ENCODE measurements at places on chromosomes 3 and 15.

DNA sequence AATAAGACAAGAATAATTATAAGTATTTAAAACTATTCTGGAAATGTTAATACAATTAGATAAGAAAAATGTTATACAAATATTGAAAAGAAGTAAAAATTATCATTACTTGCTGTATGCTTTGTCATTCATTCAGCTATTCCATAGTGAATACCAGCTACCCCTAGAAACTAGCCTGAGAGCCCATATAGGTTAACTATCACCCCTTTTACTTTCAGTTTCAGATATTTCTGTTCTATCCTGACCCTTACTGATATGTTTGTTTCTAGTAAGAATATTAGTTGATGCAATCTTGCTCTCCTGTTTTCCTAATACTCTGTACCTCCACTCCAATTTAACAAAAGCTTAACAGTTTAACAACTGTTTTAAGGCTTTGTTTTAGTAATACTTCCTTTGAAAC, 31.6 kb downstream of the FAM227B start:
- no peaks in the 10 kb centered on the region for H3K27me3 ChIP-seq
- H3K27ac ChIP-seq, result no peak overlapping the region
- peaks cover 13% of the 10 kb centered on the region for H3K36me3 ChIP-seq
- H3K4me1 ChIP-seq, result no peaks in the 10 kb centered on the region
- no peak for ATAC-seq

DNA sequence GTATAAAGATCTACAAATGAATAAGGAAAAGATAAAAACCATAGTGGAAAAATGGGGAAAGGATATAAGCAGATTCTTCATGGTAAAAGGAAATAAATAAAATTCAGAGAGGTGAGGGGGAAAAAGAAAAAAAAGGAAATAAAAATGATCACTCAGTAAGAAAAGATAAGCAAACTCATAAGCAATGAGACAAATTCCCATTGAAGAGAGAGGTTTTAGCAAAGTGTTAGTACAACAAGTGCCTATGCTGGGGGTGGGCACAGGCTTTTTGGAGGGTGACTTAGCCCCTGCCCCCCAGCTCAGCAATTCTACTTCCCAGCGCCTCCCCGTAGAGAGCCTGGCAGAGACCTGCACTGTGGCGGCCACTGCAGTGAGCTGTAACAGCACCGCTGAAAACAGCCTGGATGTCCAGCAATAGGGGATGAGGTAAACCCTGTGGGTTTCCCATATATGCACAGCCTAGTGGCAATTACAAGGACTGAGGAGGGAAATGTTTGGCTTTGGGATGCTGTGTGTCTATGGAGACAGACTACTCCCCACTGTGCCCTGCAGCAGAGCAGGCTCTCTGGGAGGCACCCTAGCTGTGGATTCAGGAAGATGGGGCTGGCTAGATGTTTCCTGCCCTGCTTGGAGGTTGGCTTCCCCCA, 23.7 kb upstream of the SFMBT1 start:
- no peak for ATAC-seq
- H3K36me3 ChIP-seq, result no peaks in the 10 kb centered on the region
- H3K4me1 ChIP-seq, result peaks cover 8% of the 10 kb centered on the region
- H3K27me3 ChIP-seq, result peaks cover 5% of the 10 kb centered on the region
- no peak overlapping the region for H3K4me3 ChIP-seq
- no peak overlapping the region for H3K27ac ChIP-seq

GRCh38 chr3:195761123-195761566, 40.4 kb downstream of the MUC20 start:
- no peaks in the 10 kb centered on the region for H3K36me3 ChIP-seq
- peaks cover 47% of the 10 kb centered on the region for H3K27me3 ChIP-seq
- no peak overlapping the region for H3K27ac ChIP-seq
- H3K4me3 ChIP-seq, result no peak overlapping the region
- no peak for ATAC-seq

GRCh38 chr3:188390343-188390718, 236.4 kb downstream of the LPP start:
- no peaks in the 10 kb centered on the region for H3K36me3 ChIP-seq
- no peak for ATAC-seq
- no peaks in the 10 kb centered on the region for H3K27me3 ChIP-seq
- H3K4me1 ChIP-seq, result peaks cover 20% of the 10 kb centered on the region

DNA sequence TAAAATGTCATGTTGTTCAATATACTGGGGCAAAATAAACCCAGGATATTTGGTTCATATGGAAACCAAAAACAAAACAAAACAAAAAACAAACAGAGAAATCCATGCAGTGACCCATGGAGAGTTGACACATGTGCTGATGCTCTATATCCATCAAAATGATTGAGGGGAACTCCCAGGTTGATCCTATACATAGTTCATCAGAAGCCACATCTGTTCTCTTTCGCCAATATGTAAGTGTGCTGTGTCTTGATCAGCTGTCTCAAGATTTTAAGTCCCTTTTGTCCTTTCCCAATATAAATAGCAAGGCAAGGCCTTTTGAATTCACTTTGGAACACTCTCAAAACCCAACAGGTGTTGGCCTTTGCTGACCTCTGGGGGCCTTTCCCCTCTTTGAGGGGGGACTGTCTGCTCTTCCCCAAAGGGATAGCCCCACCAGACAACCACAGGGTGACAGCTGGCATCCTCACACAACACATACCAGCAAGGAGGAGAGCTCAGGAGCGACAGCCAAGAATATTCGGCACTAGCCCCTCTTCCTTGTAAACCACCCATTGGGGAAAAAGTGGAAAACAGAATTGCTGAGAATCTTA, 209.4 kb upstream of the CD96 start:
- H3K27ac ChIP-seq, result no peak overlapping the region
- peaks cover 5% of the 10 kb centered on the region for H3K4me1 ChIP-seq
- H3K4me3 ChIP-seq, result no peak overlapping the region

DNA sequence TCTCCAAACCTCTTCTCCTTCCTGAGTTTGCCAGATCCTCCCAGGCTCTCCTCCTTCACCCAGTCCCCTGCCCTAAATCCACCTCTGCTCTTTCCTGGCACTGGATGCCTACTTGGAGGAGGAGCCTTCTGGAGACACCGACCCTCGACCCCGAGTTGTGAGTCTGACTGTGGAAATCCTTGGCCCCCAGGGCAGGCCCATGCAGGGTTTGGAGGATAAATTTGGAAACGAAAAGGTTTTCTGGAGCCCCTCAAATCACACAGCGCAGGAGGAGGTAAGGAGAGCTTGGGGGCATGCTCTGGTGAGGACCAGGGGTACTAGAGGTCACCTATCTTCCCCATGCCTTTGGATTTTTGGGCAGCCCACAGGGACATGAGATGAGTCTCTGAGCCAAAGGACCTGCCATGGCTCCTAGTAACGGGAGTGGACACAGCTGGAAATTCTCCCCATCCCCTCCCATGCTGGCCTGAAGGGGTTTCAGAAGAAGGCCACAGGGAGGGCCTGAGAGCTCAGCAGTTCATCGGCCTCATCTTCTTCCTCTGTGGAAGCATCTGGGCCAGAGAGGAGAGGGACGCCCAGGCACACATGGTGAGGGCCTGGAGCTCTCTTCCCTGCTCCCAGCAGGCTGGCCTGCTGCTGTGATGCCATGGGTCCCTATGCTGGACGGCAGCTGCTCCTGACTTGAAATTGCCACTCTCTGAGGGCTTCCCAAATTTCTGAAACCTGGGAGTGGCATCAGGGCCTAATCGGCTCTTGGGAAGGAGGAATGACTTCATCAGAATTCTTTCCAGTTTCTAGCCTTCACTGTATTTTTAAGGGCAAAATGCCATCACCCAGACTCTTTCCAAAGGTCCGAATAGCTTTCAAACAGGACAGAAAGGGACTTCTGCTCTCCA, 68.6 kb upstream of the ITGA11 start:
- no peaks in the 10 kb centered on the region for H3K36me3 ChIP-seq
- no peak overlapping the region for H3K27ac ChIP-seq
- peaks cover 10% of the 10 kb centered on the region for H3K27me3 ChIP-seq

GRCh38 chr3:64361962-64362735, 136.9 kb upstream of the PRICKLE2 start:
- no peaks in the 10 kb centered on the region for H3K4me1 ChIP-seq
- H3K27ac ChIP-seq, result no peak overlapping the region
- no peaks in the 10 kb centered on the region for H3K36me3 ChIP-seq
- H3K27me3 ChIP-seq, result peaks cover 5% of the 10 kb centered on the region
- no peak overlapping the region for H3K4me3 ChIP-seq

DNA sequence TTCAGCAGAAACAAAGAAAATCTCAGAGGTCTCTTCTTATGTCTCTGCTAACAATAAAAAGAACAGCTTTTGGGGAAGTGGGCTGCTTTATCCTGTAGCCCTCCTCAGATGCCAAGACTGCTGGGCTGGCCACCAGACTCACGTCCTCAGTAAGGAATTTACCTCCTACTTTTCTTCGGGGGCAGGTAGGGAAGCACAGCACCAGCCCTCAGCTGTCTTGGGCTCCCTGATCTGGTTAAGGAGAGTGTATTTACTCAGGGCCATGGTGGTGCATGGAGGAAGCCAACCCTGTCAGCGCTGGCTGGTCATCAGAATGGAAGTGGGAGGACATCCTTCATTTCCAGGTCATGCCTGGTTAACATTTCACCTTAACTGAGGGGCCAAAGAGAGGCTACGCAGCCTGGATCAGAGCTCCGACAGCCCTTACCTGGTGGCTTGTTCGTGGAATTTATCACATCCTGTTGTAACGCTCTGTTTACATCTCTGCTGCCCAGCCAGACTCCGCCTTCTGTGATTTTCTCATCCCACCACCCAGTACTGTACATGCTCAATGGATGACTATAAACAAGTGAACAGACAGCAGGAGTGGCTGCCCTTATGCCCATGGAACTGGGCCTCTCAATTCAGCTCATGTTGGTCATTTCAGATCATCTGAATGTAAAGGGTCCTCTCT, 108.3 kb downstream of the IGF2BP2 start:
- no peak overlapping the region for H3K4me3 ChIP-seq
- ATAC-seq, result no peak
- no peaks in the 10 kb centered on the region for H3K36me3 ChIP-seq
- H3K27ac ChIP-seq, result no peak overlapping the region

Measured in activated T-helper 17 cell treated with anti-CD3 and anti-CD28 coated beads, Interleukin-2, amount 50 U/mL, for 72 hours (primary cell).